Spinal cord (tissue), 10 donors: ENCODE measurements at places on chromosomes 16 and 17. TPM values are rescaled to one million over a fixed set of nuclear protein-coding genes. Genes with fewer than 3 reads are reported as not detected.

Gene TSPOAP1
- polyA plus RNA-seq: 105 TPM

Gene SLC16A11
- 0.52 TPM for polyA plus RNA-seq

Gene SOST
- 1.5 TPM for polyA plus RNA-seq

Gene MSLN
- 0.24 TPM for polyA plus RNA-seq

Gene ZNF232
- polyA plus RNA-seq: 12.6 TPM

Gene MAPK7
- 28.9 TPM for polyA plus RNA-seq

Gene KRTAP4-2
- not detected for polyA plus RNA-seq

Gene IL4R
- polyA plus RNA-seq: 6.1 TPM

Gene CCDC154
- 2.5 TPM for polyA plus RNA-seq

Gene C16orf92
- 2.0 TPM for polyA plus RNA-seq

Gene ARL6IP1
- polyA plus RNA-seq: 357 TPM
